Metanephros (tissue), 2 donors: ENCODE measurements at places on chromosomes 1 and 21. TPM values are rescaled to one million over a fixed set of nuclear protein-coding genes. Genes with fewer than 3 reads are reported as not detected.

Gene NSL1
- total RNA-seq = 50.6 TPM

Gene PPM1J
- total RNA-seq = 2.3 TPM

Gene ARHGEF16
- total RNA-seq = 15.5 TPM

Gene SPRR2D
- not detected for total RNA-seq

Gene HES3
- not detected for total RNA-seq

Gene RBP7
- total RNA-seq = 27.9 TPM

Gene DCST2
- 0.53 TPM for total RNA-seq

Gene CFHR1
- not detected for total RNA-seq

Gene TTC39A
- 9.6 TPM for total RNA-seq

Gene C1orf216
- total RNA-seq = 5.8 TPM

Gene TCEA3
- 75.4 TPM for total RNA-seq

Gene RIPPLY3
- 0.99 TPM for total RNA-seq

Gene ACTL8
- not detected for total RNA-seq

Gene FOXO6
- 5.3 TPM for total RNA-seq

Gene ERICH3
- total RNA-seq = 0.12 TPM

Gene GJA8
- total RNA-seq = 0.64 TPM
